Tongue (tissue), 3 donors: ENCODE measurements at places on chromosomes 1 and 21.

DNA sequence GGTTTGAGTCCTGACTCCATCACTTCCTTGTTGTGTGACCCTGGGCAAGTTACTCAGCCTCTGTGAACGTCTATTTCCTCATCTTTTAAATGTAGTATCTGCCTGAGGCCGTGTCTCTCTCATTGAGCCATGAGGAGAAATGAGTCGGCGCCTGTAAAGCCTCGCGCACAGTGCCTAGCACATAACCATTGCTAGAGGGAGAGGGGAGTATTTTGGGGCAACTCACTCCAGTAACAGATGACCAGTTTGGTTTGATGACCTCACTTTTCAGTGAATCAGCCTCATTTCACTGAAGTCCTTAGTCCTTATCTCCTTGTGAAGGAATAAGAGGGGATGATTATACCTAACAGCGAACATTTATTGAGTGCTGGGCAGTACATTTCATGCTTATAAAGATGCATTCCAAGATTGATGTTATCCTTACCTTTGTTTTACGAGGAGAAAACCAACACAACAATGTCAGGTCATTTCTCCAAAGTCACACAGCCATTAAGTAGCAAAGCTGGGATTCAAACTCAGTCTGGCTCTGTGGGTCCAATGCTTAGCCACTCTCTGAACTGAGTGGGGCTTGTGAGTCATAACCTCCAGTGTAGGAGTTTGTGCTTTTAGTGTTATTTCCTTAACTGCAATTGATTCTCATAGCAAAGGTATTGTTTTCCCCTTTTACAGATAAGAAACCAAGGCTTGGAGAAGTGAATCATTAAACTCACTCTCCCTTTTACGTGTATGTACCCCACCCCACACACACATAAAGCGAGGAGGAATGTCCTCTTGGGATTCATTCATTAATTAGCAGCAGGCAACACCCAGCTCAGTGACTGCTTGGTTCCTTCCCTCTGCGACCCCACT lies 25.9 kb downstream of the KCNC4 start:
- no peak for DNase-seq

- DNase-seq: no peak
Measured at GRCh38 chr1:178146436-178146835, 52.5 kb downstream of the RASAL2 start.

DNA sequence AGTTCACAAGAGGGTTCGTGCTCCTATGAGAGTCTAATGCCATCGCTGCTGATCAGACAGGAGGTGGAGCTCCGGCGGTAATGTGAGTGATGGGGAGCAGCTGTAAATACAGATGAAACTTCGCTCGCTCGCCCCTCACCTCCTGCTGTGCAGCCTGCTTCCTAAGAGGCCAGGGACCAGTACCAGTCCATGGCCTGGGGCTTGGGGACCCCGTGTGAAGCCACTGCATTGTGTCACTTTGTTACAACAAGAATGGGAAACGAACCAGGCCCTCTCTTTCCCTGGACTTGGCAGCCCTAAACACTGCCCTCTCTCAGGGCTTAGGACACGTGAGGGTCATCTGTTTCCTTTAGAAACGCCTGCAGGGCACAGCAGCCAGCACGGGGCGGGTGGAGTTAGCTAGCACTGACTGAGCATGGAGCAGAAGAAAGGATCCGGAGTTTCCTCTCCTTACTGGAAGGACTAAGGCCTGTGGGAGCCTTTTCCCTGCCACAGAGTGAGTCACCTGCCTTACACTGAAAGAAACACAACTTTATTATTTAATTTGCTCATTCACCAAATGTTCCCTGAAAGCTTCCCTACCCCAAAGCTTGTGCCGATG lies 185.2 kb upstream of the TMEM51 start:
- peak; percentile 81 for DNase-seq

- peak; percentile 4 for DNase-seq
Measured at GRCh38 chr21:32994305-32994704, 31.4 kb upstream of the OLIG2 start.

DNA sequence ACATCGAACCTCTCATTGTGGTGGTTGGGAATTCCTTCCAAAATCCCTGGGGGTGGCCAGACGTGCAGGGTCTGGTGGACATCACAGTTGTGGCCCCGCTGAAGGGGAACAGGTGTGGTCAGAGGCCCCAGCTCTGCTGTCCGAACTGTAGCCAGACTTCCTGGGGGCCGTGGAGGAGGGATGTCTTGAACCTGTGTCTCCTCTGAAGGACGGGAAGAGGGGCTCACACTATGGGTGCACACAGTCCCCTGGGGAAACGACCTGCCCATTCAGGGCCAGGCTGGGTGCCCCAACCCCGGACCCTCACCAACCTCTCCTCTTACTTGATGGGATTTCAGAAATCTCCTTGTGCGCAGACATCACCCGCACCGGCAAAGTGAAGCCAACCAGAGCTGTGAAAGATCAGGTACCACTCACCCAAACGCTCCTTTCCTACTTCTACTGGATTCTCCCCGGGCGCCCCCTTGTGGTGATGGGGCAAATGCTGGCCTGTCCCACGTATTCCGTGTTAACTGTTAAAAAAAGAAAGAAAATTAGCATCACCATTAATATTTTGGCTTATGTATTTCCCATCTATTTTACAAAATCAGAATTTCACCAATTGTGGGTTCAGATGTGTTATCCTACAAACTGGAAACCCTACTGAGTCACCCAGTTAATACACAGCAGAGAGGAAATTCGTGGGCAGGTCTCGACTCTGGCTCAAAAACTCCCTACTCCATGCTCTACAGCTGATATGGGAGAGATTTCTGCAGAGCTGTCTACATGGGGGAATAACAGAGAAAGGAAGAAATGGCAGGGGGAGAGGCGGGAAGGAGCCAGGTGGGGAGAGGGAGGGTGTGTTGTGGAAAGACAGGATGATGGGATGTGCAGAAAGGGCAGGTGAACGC lies 28.1 kb downstream of the PADI4 start:
- DNase-seq: peak; percentile 67

DNA sequence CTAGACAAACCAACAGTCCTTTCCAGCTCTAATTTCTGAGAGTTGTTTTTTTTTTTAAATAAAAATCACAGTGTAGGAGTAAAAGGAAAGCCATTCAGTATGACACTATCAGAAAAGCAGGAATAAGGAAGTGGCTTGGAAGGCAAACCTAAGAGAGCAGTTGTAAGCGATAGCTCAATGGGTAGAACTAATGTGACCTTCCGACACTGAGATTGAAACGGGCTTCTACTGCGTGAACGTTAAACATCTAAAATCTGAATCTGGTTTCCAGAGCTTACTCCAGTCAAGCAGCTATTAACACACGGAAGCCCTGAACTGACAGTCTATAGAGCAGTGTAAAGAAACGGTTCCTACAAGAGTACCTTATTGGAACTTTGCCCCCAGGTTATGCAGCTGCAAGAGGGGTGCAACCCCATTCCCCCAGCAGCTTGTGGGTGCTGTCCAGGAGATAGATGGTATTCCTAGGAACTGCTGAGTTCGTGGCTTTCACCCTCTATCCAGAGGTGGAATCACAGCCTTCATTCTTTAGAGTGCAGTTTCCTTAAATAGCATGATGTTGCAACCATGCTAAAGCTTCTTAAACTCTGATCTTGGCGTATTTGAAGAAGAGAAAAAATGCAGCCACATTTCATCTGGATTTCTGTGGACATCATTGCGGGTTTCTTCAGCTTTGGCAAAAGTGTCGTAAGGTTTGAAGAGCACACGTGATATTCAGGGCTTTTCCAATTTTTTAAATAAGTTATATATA lies 3.3 kb upstream of the IRF2BP2 start:
- peak; percentile 59 for DNase-seq

DNA sequence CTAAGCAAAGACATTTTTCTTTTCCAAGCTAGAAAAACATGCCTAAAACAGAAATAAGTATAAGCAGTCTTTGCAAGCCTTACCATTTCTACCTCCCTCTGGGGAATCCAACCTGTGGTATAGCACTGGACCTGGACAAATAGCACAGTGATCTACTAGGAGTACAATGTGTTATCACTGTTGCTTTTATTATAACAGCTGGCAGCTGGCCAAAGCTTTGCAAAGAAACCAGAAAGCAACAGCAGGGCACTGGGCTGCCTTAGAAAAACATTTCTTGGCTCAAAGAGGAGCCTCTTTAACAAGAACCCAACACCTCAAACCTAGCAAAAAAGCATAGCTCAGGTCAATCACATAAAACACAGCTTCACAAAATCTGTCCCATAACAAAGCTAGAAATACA lies 294.5 kb upstream of the GREM2 start:
- DNase-seq: peak; percentile 35

DNA sequence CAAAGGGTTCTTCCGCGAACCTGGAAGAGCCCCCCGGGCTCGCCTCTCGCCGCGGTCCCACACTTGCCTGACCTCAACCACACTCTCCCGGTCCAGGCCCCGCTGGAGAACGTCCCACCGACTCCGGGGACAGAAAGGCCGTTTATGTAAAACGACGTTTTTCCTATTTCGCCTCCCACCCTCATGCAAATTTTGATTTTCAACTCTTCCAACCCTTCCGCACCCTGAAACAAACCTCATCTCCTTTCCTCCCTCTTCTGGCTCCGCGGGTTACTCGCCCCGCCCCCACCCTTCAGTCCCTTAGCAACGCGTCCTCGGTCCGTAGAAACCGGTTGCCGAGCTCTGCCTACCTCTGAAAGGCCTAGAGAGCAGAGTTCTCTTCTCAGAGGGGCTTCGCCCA lies at the start of gene C1orf141:
Gene C1orf141, minus strand, starts transcription at position 276 of the 400 bp plus-strand sequence. CDS start 7,730 bp downstream, outside the sequence.
- peak; percentile 75 for DNase-seq

DNA sequence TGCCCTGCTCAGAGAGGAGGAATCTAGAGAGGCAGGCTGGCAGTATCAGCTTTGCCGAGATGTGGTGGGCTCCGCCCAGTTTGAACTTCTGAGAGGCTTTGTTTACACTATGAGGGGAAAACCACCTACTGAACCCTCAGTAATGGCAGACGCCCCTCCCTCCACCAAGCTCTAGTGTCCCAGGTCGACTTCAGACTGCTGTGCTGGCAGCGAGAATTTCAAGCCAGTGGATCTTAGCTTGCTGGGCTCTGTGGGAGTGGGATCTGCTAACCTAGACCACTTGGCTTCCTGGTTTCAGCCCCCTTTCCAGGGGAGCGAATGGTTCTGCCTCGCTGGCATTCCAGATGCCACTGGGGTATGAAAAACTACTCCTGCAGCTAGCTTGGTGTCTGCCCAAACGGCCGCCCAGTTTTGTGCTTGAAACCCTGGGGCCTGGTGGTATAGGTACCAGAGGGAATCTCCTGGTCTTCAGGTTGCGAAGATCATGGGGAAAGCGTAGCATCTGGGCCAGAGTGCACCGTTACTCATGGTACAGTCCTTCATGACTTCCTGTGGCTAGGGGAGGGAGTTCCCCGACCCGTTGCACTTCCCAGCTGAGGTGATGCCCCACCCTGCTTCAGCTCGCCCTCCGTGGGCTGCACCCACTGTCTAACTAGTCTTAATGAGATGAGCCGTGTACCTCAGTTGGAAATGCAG lies 43.6 kb downstream of the C21orf91 start:
- no peak for DNase-seq

GRCh38 chr1:48026275-48026674 lies 29.1 kb upstream of the TRABD2B start:
- no peak for DNase-seq

GRCh38 chr1:85027242-85027983 lies 20.9 kb downstream of the MCOLN3 start:
- peak; percentile 15 for DNase-seq

GRCh38 chr1:221881805-221882581 lies 140.1 kb upstream of the DUSP10 start:
- DNase-seq: no peak

- no peak for DNase-seq
Measured at GRCh38 chr1:42822800-42823392, 5.7 kb upstream of the SVBP start.

GRCh38 chr1:227058321-227058751 lies 118.2 kb downstream of the COQ8A start:
- no peak for DNase-seq

- no peak for DNase-seq
Measured at GRCh38 chr1:173354937-173355280, 122.2 kb upstream of the PRDX6 start.

DNA sequence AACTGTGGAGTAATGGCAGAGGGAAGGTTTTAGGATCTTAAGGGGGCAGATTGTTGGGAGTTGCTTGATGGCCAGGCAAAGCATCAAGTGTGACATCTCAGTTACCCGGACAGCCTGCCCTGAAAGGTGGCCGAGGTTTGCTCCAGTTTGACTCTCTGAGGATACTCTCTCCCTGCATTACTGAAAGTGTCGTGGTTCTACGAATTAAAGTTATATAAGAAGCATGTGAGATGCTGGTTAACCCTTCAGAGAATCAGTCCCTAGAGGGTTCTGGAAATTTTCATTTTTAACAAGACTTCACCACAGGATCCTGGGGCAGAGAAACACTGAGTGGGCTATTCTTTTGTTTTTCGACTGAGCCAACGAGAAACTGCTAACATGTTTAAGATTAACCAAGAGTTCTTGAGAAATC lies 689 bp upstream of the ZNF644 start:
- no peak for DNase-seq

- no peak for DNase-seq
Measured at GRCh38 chr1:221069986-221070385, 190.7 kb downstream of the HLX start.
